ENCODE measurements at places on chromosomes 5 and 9.
A peak's percentile ranks its signal among the peaks of the same experiment; 100 is the strongest.

GRCh38 chr9:84166891-84167290 is 173.7 kb downstream of the SLC28A3 start:
- no peak for DNase-seq

- DNase-seq = no peak
Observed at GRCh38 chr5:83337453-83338035, 134.0 kb upstream of the VCAN start.

DNA sequence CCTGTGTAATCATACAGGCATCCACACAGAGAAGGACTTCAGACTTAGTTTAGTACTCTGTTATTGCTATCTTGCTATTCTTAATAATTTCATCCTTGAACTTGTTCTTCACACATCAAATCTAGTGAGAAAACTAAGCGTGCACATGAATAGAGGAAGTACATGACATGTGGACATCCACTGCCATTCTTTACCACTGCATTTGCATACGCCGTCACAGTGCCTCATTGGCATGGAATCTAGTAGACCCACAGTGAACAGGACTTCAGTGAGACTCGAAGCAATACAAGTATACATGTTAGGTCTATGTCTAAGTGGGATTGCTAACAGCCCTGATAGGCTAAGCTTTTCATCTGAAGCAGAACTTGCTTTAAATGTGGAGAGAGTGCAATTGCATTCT is 592.1 kb downstream of the TLE4 start:
- no peak for DNase-seq

DNA sequence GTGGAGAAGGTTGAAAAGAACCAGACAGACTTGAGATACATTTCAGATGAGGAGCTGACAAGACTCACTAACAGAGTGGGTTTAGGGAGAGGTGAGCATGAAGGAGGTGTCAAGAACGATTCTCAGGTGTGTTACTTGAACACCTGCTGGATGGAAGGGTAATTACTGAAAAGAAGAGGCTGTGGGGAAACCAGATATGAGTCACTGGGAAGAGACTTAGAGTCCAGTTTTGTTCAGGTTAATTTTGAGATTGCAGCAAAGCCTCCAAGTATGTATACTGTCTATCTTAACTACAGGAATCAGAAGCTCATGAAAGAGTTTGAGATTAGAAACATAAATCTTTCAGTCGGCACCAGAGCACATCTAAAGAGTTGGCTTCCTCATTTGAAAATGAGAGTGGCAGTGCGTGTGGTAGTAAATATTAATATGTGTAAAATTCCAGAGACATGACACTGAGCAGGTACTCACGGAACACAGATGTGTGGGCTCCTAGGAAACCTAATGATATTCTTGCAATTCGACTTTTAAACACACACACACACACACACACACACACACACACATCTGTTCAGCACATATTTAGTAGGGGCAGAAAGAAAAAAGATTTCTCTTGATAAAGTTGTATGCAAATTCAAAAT is 197.1 kb downstream of the CDH18 start:
- DNase-seq = no peak

DNA sequence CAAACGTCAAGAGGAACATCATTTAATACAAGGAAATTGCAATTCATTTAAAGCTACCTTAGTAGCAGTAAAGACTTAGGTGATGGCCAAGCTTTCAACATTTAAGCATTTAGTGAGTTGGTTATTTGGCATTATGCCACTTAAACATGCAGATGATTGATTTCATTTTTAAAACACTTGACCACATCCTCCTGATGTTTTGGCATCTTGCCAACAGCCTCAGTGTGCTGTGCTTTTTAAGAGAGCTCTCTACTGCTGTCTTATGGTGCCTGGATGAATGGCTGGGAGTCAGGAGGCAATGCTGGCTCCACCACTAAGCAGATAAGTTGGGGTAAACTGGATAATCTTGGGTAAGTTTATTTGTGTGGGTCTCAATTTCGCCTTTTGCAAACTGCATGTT is 364.5 kb downstream of the MAN2A1 start:
- peak; percentile 48 for DNase-seq

- no peak for DNase-seq
Observed at GRCh38 chr9:4106760-4107143, 193.1 kb downstream of the GLIS3 start.

GRCh38 chr9:114115654-114116125 is 16.6 kb upstream of the KIF12 start:
- no peak for DNase-seq

DNA sequence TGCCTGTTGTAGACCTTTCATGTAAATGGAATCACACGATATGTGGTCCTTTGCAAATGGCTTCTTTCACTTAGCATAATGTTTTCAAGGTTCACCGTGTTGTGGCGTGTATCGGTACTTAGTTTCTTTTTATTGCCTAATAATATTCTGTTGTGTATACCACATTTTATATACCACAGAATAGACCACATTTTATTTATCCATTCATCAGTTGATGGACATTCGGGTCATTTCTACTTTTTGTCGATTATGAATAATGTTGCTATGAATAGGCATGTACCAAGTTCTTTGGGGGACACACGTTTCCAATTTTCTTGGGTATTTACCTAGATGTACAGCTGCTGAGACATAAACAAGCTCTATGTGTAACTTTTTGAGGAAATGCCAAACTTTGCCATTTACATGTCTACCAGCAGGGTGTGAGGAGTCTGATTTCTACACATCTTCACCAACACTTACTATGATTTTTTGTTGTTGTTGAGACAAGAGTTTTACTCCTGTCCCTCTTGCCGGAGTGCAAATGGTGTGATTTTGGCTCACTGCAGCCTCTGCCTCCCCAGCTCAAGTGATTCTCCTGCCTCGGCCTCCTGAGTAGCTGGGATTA is 144.7 kb downstream of the RGS3 start:
- no peak for DNase-seq

- DNase-seq = peak; percentile 4
Observed at GRCh38 chr5:10702040-10702629, 58.9 kb downstream of the DAP start.

DNA sequence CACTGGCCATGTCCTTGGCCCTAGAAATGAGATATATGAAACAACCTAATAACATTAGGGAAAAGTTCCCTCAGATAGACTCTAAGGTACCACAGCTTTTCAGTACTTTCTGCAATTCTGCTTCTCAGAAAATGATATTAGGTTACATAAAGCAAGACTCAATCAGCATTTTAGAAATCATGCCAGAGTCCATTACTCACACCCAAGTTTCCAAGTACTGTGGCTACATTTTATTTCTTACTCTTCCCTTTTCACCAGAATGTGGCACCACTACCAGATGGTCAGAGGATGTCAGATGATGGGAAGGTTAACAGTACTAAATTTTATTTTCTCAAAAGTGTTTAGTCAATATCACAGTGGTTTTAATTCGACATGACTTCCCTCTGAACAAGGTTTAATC is 217.2 kb downstream of the MLLT3 start:
- DNase-seq = no peak

DNA sequence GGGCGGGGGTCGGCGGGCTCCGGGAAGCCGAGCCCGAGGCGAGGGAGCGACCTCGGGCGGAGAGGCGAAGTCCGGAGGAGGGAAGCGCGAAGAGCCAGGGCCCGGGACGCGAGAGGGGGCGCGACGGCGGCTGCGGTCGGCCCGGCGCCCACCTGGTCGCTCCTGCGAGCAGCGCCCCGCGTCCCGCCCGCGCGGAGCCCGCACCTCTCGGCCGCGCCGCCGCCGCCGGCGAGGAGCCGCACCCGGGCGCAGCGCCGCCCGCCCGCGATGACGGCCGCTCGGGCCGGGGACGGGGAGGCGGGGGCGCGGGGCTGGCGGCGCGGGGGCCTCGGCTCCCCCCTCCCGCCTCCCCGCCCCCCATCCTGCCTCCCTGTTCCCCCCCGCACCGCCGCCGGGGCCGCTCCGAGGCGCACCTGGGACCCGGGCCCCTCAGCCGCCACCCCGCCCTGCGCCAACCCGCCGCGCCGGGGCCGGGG is 2.6 kb downstream of the NR5A1 start:
- no peak for DNase-seq

DNA sequence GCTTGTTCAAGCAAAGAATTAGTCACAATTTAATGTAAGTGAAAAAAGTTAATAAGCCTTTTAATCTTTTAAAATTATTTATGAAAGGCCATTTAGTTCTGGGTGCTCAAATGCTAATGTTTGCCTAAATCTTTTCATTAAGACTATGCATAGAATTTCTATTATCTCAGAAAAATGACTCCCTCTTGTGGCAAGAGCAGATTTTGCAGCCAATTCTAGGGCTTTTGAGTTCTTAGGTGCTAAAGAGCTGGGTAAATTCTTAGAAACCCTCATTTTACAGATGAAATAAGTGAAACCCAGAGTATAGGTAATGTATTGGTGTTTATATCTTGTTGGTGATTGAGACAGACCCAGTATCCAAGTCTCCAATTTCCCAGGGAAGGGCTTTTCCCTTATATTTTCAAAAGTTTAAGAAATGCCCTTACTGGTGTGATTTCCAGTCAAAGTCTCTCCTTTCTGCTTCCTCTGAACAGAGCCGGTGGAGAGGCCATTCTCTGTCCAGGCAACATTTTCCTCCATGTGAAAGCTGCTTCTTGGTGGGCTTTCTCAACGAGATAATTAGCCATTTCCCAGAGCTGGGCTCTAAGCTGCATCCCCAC is 24.1 kb upstream of the PCSK5 start:
- peak; percentile 43 for DNase-seq

- no peak for DNase-seq
Observed at GRCh38 chr5:142758062-142758795, 11.9 kb upstream of the ARHGAP26 start.

GRCh38 chr5:38500573-38501260 is 55.7 kb downstream of the LIFR start:
- no peak for DNase-seq

DNA sequence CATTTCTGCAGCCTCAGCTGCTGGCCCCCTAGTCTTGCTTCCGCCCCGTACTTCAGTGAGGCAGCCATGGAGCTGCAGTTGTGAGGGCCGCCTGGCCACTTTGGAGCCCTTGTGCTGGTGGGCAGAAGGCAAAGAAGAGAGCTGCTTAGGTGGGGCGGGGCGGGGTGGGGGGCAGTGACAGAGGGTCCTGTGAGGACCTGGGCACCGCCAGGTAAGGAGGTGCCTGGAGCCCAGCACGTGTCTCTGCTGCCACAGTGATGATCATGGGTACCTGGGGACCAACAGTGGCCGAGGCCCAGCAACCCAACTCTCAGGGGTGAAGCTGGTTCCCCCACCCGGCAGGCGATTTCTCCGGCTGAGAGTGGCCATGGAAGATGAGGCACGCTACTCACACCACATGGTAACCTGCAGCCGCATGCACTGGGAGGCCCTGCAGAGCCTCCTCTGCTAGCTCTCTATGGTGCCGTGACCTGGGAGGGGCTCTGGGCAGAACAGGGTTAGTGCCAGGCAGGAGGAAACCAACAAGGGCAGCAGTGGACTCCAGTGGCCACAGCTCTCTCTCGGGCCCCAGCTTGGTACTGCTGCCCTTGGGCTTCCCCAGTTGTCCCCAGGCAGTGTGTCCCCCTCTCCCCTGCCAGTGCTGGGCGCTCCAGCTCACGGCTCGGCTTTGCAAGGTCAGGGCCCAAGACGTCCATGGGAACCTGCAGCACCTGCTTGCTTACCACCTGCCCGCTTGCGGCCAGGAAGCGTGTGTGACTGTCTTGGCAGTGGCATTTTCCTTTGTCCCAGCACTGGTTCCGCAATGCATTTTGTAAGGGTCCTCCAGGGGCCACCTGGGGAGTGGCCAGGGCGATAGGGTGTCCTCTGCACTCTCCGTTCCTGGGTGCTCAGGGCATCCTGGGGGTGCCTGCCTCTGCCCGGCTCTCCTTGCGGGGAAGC is 24.0 kb downstream of the NDUFS6 start:
- DNase-seq = no peak

- DNase-seq = no peak
Observed at GRCh38 chr9:23779220-23779619, 46.8 kb downstream of the ELAVL2 start.

- no peak for DNase-seq
Observed at GRCh38 chr5:177514541-177514940, 2.2 kb downstream of the DDX41 start.

- no peak for DNase-seq
Observed at GRCh38 chr5:138807182-138807581, 54.0 kb downstream of the CTNNA1 start.

GRCh38 chr9:138120072-138120471 is 242.5 kb downstream of the CACNA1B start:
- no peak for DNase-seq

DNA sequence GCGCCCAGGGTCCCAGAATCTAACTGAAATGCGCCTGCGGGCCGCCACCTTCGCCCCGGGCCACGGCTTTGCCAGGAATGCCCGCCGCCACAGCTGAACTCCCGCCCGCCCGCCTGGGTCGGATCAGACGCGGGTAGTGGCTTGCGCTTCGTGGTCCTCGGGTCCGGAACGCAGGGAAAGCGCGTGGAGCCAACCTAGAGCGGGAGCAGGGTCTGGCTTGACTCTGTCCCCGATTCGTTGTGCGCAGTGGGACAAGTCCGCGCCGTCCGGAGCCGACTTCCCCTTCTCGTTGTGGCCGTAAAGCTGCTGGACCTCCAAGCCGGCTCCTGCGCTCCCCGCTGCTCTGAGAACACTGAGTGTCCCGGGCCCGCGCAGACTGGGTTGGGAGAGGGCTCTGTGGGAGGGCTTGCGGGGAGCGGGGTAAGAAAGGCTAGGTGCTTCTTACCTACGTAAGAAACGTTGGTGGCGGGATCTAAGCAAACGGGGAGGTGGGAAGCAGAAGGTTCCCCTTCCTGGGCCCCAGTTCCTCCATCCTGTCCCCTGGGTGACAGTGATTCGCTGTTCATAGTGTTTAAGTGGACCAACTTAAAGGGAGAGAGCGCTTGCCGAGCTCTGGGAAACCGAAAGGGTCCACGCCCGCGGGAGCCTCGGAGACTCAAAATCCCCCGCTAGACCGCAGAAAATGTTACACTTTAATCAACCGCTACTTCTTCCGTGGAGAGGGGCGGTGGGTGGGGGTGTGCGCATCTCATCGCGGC is 4.4 kb upstream of the FOXE1 start:
- no peak for DNase-seq
